Ascending aorta (tissue), 2 donors: ENCODE measurements at places on chromosomes 12 and 14. TPM values are rescaled to one million over a fixed set of nuclear protein-coding genes. Genes with fewer than 3 reads are reported as not detected.

Gene PCED1B
- total RNA-seq = 1.5 TPM

Gene DLK1
- 7.2 TPM for total RNA-seq

Gene LYZ
- 4.5 TPM for total RNA-seq

Gene PTCSC3
- total RNA-seq = not detected

Gene ANKRD9
- total RNA-seq = 118 TPM

Gene LBHD2
- total RNA-seq = not detected

Gene KRT83
- total RNA-seq = not detected

Gene PLCZ1
- total RNA-seq = not detected

Gene ARHGEF25
- 47.8 TPM for total RNA-seq

Gene RNASE11
- not detected for total RNA-seq

Gene IFI27
- 209 TPM for total RNA-seq

Gene LRTM2
- total RNA-seq = not detected

Gene MARS1
- total RNA-seq = 78.0 TPM

Gene PRPH
- not detected for total RNA-seq

Gene FOXA1
- total RNA-seq = not detected
